T47D (cell line): ENCODE measurements at places on chromosomes 11 and 22.
A peak's percentile ranks its signal among the peaks of the same experiment; 100 is the strongest.

- DNase-seq: no peak
Measured at GRCh38 chr22:31278626-31279326, 13.5 kb downstream of the PIK3IP1 start.

DNA sequence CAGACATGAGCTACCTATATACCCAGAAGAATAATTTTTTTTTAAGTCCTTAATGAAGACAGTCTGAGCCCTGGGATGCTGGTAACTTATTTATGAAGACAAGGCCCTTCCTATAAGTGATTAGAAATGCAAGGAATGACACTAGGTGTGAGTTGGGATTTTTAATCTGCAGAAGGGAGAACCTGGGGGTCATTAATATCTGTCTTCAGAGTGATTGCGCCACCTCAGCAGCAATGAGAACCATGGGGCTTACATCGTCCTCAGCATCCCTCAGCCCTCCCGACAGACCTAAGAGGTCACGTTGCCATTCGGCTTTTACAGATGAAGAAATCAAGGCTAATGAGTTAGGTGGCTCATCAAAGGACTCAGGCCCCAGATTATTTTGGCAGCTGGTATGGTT, 55.6 kb downstream of the MCM5 start:
- no peak for DNase-seq

DNA sequence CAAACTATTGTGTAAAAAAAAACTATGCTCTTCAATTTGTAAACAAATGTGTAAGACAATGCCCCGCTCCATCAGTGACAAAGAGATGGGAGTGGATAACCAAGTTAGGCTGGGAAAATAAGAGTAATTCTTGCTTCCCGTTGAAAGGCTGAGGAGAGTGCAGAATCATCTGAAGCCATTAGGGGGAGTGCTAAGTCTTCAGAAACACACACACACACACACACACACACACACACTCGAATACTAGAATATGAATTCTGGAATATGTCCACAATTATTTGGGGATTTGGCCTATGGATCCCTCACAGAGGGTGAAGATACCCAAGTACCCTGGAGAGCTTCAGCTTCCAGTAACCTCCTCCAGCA, 27.8 kb upstream of the ROBO3 start:
- peak; percentile 79 for DNase-seq

DNA sequence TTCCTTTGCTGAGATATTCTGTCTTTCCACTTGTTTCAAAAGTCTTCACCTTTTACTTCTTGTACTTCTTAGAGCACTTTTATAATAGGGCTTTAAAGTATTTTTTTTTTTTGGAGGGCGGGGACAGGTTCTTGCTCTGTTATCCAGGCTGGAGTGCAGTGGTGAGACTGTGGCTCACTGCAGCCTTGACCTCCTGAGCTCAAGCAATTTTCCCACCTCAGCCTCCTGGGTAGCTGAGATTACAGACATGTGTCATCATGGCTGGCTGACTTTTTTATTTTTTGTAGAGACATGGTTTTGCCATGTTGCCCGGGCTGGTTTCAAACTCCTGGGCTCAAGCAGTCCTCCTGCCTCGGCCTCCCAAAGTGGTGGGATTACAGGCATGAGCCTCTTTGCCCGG, 57.9 kb downstream of the DYNC2H1 start:
- DNase-seq: no peak
